ENCODE measurements at places on chromosomes 1 and 21.
A peak's percentile ranks its signal among the peaks of the same experiment; 100 is the strongest.

DNA sequence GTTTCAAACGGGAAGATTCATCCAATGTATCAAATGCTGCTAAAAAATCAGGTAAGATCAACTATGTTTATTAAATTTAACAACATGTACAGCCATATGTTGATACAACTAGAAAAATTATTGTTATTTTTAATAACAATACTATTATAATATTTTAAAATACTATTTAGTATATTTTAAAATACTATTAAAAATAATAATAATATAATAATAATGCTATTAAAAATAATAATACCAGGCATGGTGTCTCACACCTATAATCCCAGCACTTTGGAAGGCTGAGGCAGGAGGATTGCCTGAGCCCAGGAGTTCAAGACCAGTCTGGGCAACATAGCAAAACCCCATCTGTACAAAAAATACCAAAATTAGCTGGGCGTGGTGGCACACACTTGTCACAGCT, 54.6 kb downstream of the CATSPERE start:
- no peak for DNase-seq

DNA sequence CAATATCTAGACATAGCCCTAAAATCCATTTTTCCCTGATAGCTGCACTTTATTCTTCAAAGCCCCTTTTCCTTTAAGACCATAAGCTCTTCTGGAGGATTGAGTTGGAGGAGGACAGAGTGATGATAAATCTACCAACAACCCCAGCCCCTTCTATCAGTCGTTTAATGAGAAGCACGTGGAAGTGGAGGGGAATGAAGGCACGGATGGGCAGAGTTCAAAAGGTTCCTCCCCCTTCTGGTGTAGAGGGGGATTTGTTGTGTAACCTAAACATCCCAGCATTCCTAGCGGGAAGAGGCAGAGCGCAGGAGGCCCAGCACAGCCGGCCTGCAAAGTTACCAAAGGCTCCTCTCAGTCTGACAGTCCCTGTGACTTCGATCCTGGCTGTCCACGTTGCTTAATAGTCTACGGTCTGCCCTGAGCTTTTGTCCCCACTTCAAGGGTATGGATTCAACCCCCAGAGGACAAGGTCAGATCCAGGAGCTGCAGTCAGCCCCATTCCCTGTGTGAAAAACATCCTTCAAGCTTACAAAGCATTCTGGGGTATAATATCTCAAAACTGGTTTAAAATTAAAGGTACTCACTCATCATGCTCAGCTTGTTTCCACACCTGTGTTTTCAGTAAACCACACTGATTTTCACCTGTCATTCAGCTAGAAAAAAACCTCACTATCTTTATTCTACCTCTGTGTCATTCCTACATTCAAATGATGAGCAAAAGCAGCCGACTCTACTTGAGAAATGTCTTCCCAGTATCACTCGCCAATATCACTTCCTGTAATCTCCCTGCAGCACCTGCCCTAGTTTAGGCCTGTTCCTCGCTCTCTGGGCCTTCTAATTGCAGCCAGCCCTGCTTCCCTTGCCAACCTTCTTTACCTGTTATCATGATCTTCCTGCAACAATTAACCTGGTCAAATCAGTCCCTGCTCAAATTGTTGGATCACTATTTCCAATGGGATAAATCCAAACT, 117.9 kb downstream of the PLPP3 start:
- DNase-seq = no peak

DNA sequence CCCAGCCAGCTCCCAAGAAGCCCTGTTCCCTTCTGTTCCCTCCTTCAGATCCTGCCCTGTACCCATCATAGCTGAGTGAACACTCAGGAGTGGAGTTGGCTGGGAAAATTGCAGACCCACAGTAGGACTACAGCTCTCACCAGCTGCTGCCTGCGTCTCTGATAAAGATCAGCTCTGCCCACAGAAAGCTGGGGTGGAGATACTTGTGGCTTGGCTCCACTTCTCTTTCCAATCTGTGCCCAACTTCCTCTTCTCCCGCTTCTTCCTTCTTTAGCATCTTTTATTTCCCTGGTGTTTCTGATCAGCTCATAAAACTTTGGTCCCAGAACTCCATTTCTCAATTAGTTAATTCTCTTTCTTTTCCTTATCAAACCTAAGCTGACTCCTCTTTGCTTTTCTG, 5.5 kb upstream of the CD1A start:
- DNase-seq = peak; percentile 67

GRCh38 chr1:25117233-25117823, 115.0 kb downstream of the SYF2 start:
- no peak for DNase-seq

- no peak for DNase-seq
Measured at GRCh38 chr1:242877229-242877628, 352.7 kb upstream of the PLD5 start.

DNA sequence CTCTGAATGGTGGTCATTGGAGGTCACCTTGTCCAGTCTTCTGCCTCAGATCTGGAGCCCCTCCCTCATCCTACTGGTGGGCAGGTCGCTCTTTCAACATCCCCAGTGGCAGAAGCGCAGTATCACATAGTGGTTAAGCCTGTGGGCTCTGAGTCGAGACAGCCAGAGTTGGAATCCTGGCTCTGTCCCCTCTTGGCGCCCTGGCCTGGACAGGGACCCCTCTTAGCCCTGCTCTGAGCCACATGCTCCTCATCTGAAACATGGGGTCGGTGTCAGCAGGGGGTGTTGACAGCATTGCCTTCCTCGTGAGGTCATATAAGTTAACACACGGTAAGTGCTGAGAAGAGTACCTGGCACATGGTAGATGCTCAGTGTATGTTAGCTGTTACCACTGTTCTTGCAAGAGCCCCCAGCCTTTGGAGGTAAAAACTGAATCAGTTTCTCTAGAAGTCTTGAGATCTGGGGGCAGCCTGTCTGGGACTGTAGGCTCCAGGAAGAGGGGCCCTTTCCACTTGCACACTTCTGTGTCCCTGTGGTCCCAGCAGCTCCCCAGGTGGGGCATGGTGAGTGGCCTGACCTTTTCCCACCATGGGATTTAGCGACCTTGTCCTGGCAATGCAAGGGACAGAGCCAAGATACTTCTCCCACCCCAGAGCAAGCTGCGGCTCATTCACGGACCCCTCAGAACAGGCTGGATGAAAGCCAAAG, 6.4 kb downstream of the ZC3H12A start:
- DNase-seq = no peak

DNA sequence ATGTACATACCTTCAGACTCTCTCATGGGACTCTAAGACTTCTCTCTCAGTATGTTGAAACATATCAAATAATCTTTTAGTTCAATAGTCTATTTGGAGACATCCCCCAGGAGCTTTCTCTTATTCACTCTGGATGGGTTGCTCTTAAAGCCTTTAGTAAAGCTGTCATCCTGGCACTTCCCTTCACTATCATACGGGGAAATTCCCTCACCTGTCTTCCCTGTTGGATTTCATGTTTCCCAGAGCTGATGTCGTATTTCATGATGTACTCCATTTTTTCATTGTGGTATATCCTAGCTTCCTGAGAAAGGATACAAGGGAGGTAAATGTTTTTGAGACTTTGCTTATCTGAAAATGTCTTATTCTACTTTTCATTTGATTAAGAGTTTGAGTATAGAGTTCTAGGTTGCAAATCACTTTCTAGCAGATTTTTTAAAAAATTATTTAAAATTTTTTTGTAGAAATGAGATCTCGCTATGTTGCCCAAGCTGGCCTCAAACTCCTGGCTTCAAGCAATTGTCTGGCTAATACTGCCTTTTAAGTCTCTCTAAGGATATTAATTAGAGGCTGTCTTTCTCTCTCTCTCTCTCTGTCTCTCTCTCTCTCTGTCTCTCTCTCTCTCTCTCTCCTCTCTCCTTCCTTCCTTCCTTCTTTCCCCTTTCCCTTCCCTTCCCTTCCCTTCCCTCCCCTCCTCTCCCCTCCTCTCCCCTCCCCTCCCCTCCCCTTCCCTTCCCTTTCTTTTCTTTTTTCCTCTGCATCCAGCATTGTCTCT, 17.0 kb upstream of the MACF1 start:
- DNase-seq = no peak

DNA sequence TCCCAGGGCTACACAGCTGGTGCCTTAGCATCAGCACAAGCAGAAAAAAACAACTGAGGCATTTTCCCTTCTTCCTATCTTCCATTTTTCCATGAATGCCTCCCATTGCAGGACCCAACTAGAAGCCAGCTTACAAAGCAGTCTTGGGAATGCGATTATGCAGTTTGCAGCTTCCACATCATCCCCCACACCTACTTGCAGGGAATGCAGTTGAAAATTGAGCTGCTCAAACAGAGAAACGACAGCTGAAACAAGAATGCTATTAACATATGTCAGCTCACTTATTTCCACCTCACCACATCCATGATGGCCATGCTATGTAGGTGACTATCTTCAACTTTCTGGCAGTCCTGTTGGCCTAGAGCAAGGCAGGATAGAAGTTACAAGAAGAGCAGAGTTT, 150.6 kb upstream of the KCTD3 start:
- no peak for DNase-seq

GRCh38 chr1:61278966-61279365, 196.6 kb downstream of the NFIA start:
- no peak for DNase-seq

GRCh38 chr1:225847610-225848009, 34.6 kb downstream of the TMEM63A start:
- DNase-seq = no peak

GRCh38 chr1:230923176-230923575, 54.9 kb upstream of the C1orf198 start:
- DNase-seq = no peak

GRCh38 chr1:74767490-74767889, 34.5 kb downstream of the TYW3 start:
- no peak for DNase-seq

GRCh38 chr21:31592963-31593560, 66.4 kb upstream of the SOD1 start:
- DNase-seq = no peak

- peak; percentile 53 for DNase-seq
Measured at GRCh38 chr1:113665071-113665470, 94.2 kb downstream of the PHTF1 start.

GRCh38 chr1:77697441-77697840, 15.0 kb upstream of the ZZZ3 start:
- no peak for DNase-seq

GRCh38 chr1:23897083-23897482, 16.1 kb downstream of the CNR2 start:
- peak; percentile 80 for DNase-seq

DNA sequence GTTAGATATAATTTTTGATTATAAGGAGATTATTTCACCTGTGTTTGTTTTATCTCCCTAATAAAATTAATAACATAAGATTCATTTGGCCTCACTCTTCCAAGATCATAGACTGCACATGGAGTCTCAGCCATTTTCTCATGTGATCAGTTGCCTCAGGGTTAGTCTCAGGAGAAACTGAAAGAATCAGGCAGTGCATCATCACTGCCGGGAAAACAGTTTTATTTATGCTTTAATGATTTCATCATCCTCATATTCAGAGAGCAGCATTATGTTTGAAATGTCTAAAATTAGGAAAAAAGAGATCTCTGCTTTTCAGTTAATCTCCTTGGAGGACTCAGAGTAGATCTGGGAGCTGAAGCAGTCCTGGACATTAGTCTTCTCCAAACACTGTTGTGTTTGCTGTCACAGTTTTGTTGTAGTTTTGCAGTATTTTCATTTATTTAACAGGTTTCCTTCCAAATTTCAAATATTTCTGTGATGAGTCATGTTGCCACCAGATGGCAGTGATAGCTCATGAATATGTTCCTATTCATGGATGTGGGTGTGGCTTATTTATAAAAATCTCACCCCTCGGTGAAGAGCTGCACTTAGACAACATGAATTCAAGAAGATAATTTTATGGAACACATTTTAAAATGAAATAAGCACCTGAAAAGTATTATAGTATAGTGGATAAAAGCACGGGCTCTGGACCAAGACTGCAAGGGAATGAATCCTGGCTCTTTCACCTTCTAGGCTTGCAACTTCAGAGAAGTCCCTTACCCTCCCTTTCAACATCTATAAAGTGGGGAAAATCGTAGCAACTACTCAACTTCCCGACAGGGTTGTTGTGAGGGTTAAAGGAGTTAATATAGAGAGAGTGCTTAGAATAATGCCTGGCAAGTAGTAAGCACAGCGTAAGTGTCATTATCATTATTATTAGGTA, 31.2 kb downstream of the CHD1L start:
- DNase-seq = peak; percentile 37

GRCh38 chr1:116435806-116436610, 63.0 kb downstream of the ATP1A1 start:
- no peak for DNase-seq

GRCh38 chr1:83625646-83626045, 373.3 kb downstream of the TTLL7 start:
- DNase-seq = no peak

GRCh38 chr1:5954964-5955363, 37.3 kb downstream of the NPHP4 start:
- no peak for DNase-seq

DNA sequence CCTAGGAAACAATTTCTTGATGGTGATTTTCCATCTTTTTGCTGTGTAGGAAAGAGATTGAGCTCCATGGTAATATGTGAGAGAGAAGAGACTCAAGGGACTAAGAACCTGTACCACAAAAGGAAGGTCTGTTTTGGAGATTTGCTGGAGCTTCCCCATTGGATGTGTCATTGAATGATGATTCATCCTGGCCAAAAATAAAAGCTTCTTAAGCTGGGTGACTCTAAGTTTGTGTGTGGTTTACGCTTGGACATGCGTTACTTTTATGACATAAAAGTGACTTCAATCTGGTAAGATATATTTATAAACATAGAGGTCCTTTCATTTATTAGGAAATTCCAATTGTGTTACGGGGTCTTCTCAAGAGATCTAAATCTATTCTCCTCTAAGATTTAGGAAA, 17.4 kb upstream of the IL19 start:
- peak; percentile 87 for DNase-seq

- peak; percentile 36 for DNase-seq
Measured at GRCh38 chr1:150551051-150551783, 2.0 kb downstream of the ADAMTSL4 start.

GRCh38 chr1:85577419-85578320, 2.9 kb upstream of the CCN1 start:
- no peak for DNase-seq

- no peak for DNase-seq
Measured at GRCh38 chr1:114794038-114794437, 13.6 kb upstream of the SIKE1 start.

DNA sequence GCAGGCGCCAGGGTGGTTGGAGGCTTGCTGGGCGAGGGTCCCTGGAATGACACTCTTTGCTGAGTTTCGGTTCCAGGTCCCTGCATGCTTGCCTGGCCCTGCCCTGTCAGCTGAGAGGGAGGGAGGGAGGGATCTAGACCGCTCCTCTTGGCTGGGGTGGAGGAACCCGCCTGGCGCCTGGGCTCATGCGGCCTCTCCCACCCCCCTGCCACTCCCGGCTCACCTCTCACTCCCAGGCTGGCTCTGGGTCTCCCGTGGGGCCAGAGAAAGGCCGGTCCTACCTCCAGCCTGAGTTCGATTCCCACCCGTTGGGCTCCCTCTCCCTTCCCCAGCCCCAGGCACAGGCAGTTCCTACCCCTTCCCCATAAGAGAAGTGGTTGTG, 19.0 kb upstream of the IFNLR1 start:
- no peak for DNase-seq

GRCh38 chr21:39562791-39563770, 49.7 kb upstream of the B3GALT5 start:
- no peak for DNase-seq

Measured in CD14-positive monocyte (primary cell).